AG04449 (cell line): ENCODE measurements at places on chromosomes 7 and 10.

DNA sequence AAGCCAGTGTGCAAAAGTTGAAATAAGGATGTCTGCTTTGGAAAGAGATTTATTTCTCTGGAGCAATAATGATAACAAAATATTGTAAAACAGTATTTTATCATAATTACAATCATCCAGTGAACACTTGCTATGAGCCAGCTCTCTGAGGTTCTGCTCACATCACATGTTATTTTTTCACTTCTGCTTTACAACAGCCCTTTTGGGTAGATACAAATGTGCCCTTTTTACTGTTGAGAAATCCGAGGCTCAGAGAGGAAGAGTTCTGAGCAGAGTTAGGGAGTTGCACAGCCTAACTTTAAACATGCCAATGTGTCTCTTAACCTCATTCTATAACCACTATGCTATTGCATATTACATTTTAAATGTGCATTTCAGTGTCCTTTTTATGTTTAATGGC, 232.6 kb upstream of the CDC14C start:
- DNase-seq = no peak

DNA sequence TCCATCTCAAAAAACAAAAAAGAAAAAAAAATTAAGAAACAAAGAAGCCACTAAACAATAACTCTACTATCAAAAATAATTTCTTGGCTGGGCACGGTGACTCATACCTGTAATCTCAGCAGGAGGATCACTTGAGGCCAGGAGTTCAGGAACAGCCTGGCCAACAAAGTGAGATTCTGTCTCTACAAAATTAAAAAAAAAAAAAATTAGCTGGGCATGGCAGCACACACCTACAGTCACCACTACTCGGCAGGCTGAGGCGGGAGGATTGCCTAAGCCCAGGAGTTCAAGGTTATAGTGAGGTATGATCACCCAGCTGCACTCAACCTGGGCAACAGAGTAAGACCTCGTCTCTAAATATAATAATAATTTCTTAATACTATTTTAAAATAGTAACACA, 69.0 kb downstream of the PARD3 start:
- no peak for DNase-seq

DNA sequence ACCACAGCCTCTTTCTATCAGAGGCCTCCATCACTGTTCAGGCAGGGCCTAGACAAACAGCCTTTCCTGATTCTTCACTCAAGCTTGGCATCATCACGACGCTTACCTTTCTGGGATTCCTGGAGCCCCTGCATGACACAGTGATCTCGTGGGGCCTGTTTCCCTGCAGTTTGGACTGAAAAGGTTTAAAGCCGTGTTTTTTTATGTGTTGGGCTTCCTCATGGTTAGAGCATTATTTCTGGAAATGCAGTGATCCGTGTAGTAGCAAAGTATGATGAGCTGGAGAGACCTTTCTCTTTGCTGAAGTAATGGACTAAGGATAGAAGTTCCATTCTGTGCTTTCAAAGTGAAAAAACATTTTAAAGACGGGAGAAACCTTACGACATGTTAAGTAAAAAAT, 169.1 kb downstream of the BMPER start:
- DNase-seq = no peak

DNA sequence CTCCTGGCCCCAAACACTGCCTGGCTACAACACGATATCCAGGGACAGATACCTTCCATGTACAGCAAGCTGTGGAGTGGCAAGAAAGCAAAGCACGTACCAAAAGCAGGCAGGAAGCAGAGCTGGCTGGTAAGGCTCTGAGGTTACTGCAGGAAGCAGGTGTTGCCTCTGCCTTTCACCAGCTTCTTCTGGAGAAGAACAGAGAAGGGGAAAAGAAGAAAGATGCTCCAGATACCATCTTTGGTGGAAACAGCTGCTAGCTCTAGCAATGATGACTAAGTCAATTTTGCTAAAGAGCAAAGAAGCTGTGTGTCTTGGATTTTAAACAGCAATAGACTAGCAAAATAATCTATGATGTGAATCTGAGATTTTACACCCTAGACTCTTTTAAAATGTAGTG, 34.9 kb upstream of the PRSS1 start:
- DNase-seq = no peak

DNA sequence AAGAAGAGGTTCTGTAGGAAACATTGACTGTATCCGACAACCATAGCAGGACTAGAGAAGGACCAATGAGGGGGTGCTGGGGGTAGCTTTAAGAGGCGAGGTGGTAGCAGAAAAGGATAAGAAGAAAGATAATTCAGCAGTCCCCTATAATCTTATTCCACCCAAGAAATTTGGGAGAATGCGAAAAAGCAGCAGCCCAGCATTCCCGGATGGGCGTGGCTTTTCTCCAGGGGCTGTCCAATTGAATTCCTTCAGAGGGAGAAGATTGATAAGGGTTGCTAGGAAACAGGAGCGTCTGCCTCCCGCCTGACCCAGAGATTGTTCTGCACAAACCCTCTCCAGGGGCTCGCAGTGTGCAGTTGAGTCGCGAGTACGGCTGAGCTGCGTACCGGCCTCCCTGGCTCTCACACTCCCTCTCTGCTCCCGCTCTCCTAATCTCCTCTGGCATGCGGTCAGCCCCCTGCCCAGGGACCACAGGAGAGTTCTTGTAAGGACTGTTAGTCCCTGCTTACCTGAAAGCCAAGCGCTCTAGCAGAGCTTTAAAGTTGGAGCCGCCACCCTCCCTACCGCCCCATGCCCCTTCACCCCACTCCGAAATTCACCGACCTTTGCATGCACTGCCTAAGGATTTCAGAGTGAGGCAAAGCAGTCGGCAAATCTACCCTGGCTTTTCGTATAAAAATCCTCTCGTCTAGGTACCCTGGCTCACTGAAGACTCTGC, at the start of gene GRM3:
GRM3 (plus strand) TSS at position 349 of the 721 bp plus-strand sequence. CDS start 121,237 bp downstream, outside the sequence.
- no peak for DNase-seq

GRCh38 chr7:29953726-29954347, 35.8 kb downstream of the SCRN1 start:
- no peak for DNase-seq

DNA sequence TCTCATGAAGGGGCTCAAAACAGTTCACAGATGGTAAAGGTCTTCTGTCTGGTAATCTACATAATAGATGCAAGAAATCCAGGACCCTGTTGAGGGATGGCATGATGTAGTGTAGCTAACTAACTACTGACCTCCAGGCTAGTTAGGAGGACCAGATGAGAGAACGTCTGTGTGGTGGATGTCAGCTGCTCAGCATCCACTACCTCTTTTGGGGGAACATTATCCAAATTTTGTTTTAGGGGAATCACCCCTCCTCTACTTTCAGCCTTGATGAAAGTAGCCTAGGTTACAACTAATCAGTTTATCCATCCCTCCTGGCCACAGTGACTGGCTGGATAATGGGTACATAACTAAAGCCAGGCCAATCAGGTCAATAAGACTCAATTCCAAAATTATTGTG, 246.0 kb downstream of the RNLS start:
- DNase-seq = no peak

- DNase-seq = no peak
These were observed 181.7 kb downstream of the LRMDA start for GRCh38 chr10:75612904-75613684.

GRCh38 chr10:14798636-14799035, 23.9 kb upstream of the FAM107B start:
- DNase-seq = no peak

- DNase-seq = no peak
These were observed 157.7 kb downstream of the PLPP4 start for GRCh38 chr10:120614680-120615079.

- no peak for DNase-seq
These were observed 158.4 kb downstream of the COBL start for GRCh38 chr7:51158211-51158610.

DNA sequence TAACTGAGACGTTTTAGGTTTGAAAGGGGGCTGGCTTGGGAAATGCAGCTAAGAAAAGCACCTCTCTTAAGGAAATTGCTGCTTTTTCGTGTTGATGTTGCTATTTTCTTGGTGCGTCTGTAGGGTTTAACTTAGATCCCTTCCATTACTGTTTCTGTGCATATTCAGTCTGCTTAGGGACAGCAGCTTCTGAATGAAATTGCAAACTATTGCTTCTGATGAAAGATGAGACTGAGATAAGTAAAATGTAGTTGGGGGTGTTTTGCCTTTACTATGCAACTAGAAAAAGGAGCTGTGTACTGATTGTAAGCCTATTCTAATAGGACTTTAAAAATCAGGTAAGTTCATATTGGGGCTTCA, 772 bp downstream of the HDAC9 start:
- DNase-seq = no peak

DNA sequence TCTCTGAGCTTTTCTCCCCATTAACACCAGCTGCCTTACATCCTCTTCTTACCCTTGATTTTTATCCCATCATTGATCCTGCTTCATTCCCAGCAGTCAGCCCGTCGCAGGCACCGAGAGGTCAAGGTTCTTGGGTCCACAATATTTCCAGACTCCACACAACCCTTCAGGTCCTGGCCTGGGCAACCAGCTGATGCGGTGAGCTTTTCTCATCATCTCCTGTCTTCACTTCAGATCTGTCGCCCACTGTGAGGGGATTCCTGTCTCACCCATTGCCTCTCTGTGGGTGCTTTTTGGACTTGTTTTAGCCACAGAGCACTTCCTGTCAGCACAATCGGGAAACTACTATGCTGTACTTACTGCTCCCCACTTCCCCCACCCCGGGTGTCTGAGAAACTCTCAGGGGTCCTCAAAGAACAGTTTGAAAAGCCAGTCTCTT, 8.4 kb upstream of the PVRIG start:
- no peak for DNase-seq

GRCh38 chr7:30159698-30160143, 24.9 kb downstream of the MTURN start:
- DNase-seq = no peak

DNA sequence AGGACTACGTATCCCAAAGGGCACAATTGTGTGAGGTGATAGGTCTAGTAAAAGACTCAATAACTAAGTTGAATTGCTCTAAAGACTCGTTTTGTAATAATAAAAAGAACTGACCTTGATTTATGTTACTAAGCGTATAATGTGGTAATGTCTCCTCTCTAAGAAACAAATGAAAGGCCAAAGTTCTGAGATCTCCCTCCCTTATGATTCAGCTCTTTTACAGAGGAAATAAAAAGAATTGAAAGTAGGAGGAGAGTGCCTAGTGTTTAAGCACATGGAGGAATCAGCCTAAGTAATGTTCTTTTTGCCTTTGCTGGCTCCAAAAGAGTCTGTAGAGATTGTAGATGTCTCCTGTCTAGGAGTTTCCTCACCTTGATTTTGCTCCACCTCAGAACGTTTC, 98.0 kb downstream of the ARL4A start:
- no peak for DNase-seq

DNA sequence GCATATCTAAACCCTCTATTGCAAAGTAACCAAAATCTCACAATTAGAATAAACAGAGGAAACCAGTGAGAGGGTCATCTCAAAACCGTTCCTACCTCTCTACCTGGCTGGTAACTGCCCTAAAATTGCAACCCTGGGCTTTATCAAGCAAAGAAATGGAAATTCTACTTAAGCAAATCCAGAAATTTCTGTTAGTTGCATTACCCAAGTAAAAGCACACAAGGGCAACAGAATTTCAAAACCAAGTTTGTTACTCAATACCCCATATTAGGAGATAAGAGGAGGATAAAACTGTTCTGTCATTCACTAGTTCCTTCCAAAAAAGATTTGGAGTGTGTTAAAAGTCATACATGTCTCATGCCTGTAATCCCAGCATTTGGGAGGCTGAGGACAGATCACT, 195.3 kb downstream of the FAM107B start:
- no peak for DNase-seq

- DNase-seq = no peak
These were observed 37.7 kb downstream of the CDK13 start for GRCh38 chr7:39987641-39988347.

DNA sequence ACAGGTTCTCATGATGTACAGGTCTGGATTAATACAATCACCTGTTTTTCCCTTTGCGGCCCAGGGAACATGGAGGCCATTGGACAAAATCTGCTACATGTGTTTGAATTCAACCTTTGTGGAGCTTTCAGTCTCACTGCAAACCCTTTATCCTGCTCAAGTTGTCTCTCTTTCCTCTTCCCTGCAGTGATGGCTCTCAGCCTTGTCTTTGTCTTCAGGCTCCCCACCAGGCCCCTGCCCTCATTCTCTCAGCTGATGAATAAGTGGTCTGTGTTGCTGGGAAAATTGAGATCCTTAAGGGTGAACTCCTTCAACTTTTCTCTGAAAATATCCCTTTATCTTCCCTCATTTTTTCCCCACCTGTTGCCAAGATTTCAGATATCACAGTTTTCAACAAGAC, 791.2 kb downstream of the GRID1 start:
- DNase-seq = no peak

- DNase-seq = no peak
These were observed 104.2 kb downstream of the PRTFDC1 start for GRCh38 chr10:24848195-24848594.
